Stimulated activated CD4-positive, alpha-beta T cell treated with anti-CD3 and anti-CD28 coated beads, Interleukin-1b, Interleukin-23, amount 100 ng/mL, for 48 hours (primary cell): ENCODE measurements at places on chromosomes 11 and 22.

DNA sequence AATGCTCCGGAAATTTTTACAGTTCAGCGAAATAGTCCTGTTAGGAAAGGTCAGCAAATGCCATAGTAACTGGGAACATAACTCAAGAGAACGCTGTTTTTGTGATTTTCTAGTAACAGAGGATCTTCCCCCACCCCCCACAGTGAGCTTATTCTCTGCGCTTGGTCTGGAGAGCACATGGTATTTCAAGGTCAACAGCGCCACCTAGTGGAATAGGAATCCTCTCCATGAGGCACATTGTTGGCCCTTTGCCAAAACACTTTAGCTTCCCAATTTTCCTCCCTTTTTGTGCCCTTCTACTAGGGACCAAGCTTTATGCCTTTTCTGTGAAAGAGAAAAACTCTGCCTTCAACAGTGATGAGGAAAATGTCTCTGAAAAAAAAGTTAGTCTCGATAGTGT, 13.2 kb upstream of the OR4C12 start:
- DNase-seq: peak; percentile 19

DNA sequence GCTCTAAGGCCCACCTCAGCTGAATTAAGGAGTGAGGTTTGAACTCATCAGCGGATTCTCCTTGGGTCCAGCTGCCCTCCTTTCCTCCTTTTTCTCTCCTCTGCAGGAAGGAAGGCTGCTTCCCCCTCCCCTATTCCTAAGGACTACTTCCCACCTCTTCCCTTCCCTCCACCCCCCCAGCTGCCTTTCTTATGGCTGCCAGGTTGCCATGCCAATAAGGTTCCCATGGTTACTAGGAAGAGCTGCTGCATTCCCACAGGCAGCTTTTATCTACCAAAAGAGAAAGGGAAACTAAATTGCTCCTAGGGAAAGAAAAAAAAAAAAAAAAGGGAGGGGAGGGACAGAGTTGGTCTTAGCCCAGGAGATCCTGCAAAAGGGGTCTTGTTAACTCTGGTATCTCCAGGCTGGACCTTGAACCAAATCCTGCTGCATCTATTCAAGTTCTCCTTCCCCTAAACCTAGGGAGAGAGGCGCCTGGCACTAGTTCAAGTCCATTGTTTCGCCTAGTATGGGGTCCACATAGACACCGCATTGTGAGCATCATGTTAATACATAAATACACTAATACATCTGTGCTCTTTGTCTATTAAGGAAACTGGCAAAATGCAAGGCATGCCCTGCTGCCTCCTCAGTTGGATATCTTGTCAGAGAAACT, 21.2 kb upstream of the FEZ1 start:
- DNase-seq: no peak

GRCh38 chr11:73800276-73800806, 12.7 kb downstream of the MRPL48 start:
- DNase-seq: no peak

- DNase-seq: no peak
Observed at GRCh38 chr11:15288863-15289262, 174.1 kb downstream of the INSC start.

DNA sequence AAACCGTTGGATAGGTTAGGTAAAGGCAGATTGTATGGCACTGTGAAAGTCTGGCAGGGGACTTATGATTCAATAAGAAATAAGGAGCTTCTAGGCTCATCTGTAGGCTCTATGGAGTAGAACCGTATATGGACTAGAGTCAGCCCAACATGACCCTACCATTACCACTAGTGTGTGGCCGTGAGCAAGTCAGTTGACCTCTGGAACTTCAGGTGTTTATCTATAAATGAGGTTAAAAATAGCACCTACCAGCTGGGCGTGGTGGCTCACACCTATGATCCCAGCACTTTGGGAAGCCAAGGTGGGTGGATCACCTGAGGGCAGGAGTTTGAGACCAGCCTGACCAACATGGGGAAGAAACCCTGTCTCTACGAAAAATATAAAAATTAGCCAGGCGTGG, 4.4 kb downstream of the HINFP start:
- DNase-seq: no peak

GRCh38 chr11:126732981-126733380, 267.6 kb downstream of the KIRREL3 start:
- DNase-seq: no peak

DNA sequence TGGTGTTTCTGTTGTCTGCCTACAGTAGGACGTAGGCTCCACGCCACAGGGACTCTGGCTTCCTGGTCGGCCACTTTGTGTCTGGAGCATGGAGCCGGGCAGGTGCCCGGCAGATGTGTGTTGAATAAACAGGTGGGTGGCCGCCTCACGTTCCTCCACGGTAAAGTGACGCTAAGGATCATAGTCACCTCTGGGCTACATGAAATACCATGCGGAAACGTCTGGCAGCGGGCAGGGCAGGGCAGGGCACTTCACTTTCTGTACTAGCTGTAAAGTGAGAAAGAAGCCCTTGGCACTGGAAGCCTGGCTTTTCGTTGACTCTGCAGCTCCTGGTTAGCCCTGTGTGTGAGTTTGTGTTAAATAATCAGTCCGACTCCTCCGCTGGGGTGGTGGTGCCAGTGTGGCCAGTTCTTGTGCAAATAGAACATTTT, 52.4 kb downstream of the MCM5 start:
- no peak for DNase-seq

DNA sequence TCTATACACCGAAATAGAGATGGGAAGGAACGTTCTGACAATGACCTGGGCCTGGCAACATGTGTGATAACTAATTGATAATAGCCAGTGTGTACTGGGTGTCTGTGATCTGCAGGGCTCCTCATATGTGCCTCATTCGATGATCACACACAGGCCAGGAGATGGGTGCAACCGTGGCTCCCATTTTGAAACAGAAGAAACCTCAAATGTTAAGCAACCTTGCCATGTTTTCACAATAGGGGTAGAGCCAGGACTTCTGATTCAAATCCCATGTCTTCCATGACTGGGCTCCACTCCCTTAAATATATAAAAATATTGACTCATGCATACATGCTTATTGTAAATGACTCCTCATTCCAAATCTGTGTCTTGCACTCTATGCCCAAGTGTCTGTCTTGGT, 11.1 kb downstream of the APOL3 start:
- no peak for DNase-seq

DNA sequence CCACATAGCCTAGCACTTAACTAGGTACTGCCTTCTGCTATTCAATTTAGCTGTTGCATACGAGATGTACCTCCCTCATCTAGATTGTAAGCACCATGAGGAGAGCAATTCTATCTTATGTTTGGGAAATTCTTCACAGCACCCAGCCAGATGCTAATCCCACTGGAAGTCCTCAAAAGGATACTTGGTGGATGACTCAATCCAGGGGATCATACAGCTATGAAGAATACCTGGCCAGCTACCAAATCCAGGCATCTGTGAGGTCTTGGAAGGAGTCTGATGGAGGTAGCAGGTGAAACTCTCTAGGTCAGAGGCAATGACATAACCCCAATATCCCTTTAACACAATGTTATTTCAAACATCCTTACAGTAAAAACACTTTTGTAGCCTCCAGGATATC, 167.8 kb upstream of the NCAM1 start:
- DNase-seq: no peak

DNA sequence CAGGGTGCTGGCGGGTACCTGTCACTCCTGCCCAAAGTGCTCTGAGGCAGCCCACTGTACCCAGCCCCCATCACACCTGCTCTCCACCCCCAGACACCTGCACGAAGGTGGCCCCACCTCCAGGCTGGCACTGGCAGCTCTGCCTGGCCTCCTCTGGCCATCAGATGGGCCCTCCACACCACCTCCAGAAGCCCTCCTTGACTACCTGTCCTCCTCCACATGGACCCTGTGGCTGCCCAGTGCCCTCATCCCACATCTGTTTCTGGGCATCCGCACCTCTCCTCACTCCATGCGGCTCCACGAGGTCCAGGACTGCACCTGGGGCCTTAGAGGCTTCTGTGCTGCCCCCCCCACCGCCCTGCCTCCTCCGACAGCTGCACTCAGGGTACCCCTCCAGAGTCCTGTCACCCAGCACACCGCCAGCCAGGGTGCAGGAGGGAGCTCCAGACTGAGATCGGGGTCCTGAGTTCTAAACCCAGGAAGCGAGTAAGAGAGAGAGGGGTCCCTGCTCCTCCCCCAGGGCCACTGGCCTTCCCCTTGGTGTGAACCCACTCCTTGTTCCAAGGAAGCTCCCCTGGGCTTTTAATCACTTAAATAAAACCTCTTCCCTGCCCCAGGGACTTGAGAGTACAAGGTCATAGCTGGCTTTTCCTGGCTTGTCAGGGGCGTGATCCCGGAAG, 1.7 kb downstream of the CTSD start:
- no peak for DNase-seq

GRCh38 chr11:6618117-6619003, 862 bp downstream of the TPP1 start:
- peak; percentile 71 for DNase-seq

DNA sequence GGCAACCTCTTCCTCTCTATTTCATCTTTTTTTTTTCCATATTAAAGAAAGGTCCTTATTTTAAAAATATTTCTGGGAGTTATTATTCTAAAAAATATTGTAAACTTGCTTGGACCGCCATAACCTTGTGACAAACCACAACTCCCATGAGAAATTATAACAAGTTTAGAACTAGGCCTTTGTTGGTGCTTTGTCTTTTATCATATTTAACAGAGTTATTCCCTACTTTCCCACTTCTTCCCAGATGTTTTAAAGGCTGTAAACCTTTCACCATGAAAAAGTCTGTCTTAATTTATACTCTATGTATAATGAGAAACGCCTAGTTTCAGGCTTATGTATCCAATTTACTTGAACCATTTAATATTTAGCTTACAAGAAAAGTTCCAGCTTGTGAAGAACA, 3.7 kb downstream of the CTSC start:
- no peak for DNase-seq

- DNase-seq: no peak
Observed at GRCh38 chr22:32735526-32735925, 66.0 kb upstream of the TIMP3 start.

DNA sequence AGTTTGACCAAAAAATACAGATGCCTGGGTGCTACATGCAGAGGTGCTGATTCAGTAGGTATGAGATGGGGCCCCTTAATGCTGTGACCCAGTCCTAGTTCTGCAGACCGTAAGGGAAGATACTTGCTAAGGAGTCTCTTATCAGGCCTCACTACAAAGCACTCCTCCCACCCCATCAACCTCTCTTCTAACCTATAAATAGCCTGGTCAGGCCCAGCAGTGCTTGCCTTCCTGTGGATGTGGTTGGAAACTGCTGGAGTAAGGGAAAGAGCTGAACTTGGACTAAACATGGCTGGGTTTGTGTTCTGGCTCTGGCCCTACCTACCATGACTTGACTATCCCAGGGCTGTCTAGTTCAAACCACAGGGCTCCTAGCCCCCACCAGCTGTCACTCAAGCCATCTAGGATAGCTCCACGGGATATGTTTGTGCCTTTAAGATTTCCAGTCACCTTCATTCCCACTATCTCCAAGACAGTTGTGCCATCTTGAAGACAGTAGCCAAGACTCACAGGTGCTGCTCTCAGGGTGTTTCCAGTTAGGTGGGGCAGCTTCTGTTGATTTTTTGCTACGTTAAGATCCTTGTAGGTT, 9.5 kb upstream of the DKK3 start:
- DNase-seq: no peak

DNA sequence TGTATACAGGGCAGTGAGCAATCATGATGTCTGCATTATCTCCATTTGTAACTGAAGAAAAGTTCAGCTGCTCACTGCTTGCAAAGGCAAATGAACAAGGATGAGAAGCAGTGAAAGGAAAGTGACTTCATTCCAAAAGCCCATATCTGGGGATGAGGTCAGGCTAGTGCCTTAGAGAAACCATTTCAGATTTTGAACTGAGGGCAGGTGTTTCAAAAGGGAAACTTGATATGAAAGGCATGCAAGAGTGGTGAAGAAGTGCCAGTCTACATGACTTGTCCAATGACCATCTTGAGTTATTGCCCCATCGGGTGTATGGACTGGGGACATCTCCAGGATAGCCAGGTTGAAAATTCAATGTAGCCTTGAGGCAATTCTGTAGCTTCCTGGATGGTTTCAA, 7.3 kb upstream of the APOL4 start:
- no peak for DNase-seq

GRCh38 chr11:93813974-93814373, 29.9 kb downstream of the MED17 start:
- no peak for DNase-seq

DNA sequence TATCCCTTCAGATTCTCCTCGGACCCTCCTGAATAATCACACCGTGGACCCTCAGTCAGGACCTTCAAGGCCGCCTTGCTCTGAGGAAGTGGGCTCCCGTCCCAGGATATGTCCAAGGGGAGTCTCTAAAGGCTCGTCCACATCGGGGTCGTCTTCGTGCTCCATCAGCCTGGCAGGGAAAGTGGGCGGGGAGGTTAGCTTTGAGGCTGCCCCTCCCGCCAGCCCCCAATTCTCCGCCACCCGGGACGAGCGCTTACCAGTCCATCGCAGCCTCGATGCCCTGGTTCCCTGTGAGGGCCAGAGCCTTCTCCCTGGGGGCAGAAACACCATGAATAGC, 472 bp downstream of the UBXN1 start:
- no peak for DNase-seq

- DNase-seq: peak; percentile 38
Observed at GRCh38 chr22:19121631-19122142, 525 bp downstream of the DGCR2 start.

DNA sequence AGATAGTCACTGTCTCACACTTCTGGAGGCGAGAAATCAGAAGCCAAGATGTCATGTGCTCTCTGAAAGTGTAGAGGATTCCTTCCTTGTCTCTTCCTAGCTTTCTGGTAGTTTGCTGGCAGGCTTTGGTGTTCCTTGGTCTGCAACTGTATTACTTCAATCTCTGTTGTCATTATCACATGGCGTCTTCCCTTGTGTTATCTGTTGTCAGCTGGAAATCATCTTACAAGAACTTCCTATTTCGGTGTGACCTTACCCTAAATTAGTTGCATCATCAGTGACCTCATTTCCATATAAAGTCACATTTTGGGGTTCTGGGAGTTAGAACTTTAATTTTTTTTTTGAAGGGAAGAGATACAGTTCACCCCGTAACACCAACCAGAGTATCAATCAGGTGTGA, 3.3 kb upstream of the LIN7C start:
- no peak for DNase-seq

DNA sequence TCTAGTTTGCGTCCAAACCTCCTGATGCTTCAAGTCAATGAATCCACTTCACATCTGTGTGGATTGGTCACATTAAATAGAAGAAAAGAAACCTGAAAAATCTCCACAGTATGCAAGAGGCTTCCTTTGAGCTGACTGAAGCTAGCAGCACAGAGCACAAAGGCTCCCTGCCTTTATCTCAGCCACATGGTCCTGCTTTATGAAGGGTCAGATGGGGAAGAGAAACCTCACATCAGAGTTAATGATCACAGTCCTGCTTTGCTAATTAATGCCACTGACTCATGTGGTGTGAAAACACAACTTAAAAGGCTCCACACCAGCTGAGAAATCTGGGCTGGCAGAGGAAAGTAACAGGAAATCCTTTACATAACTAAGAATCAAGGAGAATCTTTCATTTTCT, 1291.0 kb downstream of the LRRC4C start:
- no peak for DNase-seq

- DNase-seq: no peak
Observed at GRCh38 chr22:42142771-42143461, 12.3 kb upstream of the CYP2D6 start.
